ENCODE measurements at places on chromosomes 4 and X.

GRCh38 chr4:75545526-75545925 lies 10.3 kb upstream of the ODAPH start:
- no peak for DNase-seq

DNA sequence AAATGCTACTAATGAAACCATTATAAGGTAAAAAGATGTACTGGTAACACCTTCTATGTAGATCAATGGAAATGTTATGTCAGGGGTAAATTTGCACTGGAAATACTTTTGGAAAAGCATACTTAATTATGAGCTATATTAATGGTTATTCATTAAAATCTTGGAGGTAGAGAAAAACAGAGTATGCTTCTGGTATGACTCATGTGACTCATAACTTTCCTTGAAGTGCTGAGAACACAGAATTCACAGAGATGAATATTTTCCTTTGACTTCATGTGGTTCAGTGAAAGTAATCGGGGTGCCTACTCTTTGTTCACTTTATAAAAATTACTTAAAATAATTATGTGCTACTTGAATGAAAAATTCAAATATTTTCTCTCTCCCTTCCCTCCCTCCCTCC lies 254.2 kb downstream of the KCTD8 start:
- DNase-seq = no peak

DNA sequence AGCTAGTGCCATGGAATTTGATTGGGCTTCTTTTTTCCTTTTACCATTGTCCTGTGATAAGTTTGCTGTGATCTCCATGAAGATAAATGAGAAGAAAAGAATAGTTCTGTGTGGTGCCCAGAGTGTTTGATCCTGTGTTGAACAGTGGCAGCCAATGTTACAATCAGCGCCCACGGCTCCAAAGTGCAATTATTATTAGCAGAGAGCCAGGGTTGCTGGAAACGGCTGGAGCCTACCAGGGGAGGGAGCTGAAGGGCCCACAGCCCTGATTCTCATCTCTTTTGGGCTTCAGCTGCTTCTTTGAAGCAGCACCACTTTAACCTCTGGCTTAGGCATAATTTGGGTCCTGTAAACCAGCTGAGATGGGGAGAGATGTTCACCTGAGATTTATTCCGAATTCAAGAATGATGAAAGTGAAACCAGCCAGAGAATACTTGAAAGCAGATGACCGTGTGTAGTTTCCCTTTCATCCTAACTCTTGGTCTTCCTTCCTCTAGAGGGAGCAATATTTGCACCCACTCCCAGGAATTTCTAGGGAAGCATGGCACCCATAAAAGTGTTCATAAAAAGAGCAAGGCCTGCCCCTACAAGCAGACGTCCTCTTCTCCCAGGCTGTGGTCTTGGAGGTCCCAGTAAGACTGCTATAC lies 298.3 kb downstream of the EVC2 start:
- DNase-seq = no peak

DNA sequence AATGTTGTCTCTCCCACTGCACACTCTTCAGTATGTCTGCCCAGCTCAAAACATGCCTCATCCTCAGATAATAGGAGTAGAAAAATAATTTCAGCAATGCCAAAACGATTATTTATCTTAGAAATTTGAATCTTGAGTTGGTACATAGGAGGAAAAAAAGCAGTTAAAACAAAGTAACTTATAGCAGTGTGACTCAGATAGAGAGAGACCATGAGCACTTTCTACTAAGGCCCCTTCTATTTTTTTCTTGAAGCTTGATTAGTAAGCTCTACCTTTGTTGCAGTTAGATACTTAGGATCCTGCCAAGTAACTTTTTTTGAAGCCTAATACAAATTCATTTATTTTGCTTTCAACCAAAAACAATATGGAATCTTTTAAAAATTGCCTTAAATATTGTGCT lies 212.3 kb downstream of the MAD2L1 start:
- DNase-seq = no peak

- DNase-seq = no peak
These were observed 9.2 kb upstream of the RNF150 start for GRCh38 chr4:141142423-141142822.

DNA sequence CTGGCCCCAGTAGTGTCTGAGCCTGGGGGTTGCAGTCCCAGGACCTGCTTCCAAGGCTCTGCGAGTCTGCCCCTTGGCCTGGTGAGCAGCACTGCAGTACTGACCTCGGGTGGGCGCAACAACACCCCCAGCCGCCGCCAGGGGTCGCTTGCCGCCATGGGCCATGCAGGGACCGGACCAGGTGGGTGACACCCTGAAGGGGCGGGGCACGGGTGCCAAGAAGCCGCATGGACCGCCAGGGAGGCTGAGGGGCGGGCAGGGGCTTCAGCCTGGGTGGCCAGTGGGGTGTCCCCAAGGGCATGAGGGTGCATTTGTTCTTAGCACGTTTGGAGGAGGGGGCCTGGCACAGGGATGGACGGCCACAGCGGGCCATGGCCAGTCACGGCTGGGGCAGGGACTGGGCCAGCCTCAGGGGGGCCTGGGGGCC lies 25.0 kb downstream of the TACC3 start:
- DNase-seq = peak; percentile 89

GRCh38 chr4:62797221-62797620 lies 1597.1 kb downstream of the ADGRL3 start:
- DNase-seq = no peak

- peak; percentile 24 for DNase-seq
These were observed 29.8 kb downstream of the ACOX3 start for GRCh38 chr4:8410641-8411271.

GRCh38 chr4:24727390-24728224 lies 67.8 kb upstream of the SOD3 start:
- DNase-seq = no peak

GRCh38 chr4:87688316-87688715 lies 38.2 kb downstream of the DMP1 start:
- no peak for DNase-seq

GRCh38 chr4:146508229-146508939 lies 13.4 kb downstream of the SLC10A7 start:
- no peak for DNase-seq

GRCh38 chrX:79266702-79267101 lies 100.4 kb downstream of the ITM2A start:
- no peak for DNase-seq

DNA sequence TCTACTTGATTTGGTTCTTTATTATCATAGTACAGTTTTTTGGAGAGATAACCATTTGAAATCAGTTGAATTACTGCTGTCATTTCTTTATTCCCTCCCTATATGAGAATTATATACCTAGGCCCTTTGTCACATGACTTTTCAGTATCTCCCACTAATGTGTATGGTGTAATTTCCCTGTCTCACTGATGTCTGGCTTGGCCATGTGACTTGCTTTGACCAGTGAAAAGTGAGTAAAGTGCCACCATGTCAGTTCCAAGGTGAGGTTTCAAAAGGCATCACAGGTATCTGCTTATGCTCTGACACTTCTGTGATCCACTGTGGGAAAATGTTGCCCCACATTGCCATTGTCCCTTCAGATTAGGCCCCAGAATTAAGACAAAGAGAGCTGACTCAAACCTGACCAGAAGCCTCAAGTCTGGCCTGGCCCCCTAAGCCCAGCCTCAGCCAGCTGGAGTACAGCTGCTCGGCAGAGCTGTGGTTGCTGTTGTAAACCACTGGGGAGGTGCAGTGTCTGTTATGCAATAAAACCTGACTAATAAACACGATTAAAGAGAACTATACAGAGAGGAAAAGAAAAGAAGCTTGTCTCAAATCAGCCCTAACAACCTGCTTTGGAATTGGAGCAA lies 27.5 kb downstream of the SETD7 start:
- no peak for DNase-seq

GRCh38 chr4:115763051-115763450 lies 649.6 kb upstream of the NDST4 start:
- DNase-seq = no peak

DNA sequence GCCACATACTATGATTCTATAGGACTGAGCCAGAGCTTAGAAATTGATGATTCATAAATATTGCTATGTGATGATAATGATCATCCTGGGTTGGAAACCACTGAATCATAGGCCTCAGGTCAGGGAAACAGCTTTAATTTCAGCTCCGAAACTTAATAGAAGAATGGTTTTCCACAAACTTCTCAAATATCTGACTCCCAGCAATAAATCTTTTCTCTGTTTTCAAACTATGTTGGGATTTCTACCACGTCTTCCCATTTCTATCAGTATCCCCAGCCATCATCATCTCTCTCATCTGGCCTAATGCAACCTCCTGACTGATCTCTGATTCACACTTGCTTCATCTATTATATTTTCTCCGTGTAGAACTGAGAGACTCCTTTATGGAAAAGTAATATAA lies 521.8 kb upstream of the AGA start:
- DNase-seq = no peak

DNA sequence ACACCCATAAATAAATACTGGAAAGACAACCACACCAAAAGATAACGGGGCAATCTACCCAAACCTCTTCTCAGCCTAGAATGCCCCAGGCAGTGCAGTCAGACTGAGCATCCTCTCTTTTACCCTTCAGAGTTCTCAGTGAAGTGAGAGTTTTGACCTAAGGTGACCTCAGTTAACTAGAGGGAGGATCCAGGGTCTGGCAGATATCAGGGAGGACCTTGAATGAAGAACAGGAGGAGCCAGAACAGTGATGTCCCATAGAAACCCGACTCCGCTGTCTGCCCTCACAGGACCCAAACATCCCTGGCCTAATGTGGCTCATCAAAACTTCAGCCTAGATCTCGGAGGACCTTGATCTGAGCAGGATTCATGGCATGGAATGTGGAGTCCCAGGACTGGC lies at the start of gene MAGEB3:
TSS of gene MAGEB3 (plus strand) at position 263 of the 400 bp plus-strand sequence. CDS start 5,268 bp downstream, outside the sequence.
- no peak for DNase-seq

GRCh38 chr4:110159541-110159940 lies 38.9 kb downstream of the ELOVL6 start:
- no peak for DNase-seq

- no peak for DNase-seq
These were observed 86.0 kb downstream of the LRP2BP start for GRCh38 chr4:185309770-185310169.

DNA sequence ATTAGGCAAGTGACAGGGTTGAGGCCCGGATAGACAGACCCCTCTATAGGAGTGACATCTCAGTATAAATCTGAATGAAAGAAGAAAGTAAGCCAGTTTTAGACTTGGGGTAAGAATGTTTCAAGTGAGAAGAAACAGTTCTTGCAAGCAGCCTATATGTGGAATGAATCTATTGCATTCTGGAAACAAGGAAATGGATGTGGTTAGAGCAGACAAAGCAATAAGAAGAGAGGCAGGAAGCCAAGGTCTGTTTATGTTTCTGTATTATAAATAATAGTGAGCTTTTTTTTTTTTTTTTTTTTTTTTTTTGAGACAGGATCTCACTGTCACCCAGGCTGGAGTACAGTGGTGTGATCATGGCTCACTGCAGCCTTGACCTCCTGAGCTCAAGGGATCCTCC lies 255.8 kb downstream of the UNC5C start:
- no peak for DNase-seq

DNA sequence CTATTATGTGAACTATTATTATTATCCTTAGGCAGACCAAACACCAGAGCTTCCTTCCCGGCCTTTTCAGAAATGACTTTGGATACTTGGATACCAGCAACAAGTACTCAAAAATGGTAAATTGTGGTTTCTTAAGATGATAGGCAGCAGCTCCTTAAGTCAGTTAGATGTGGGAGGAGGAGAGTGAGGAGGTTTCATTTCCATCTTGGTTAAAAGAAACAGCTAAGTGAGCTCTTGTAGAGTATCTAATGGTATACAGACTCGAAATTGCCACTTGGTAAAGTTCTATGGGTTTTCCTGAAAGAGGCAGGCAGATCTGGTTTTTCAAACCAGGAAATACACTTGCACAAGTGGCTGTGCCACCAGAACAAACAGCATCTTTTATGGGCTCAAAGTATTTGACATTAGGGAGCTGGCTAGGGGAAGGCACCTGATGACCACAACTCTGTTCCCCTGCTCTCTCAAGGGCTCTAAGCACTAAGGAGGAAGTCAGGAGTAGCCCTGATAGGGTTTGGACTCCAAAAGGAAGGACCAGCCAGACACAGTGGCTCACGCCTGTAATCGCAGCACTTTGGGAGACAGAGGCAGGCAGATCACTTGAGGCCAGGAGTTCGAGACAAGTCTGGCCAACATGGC lies 130.9 kb downstream of the TMEM164 start:
- DNase-seq = no peak

DNA sequence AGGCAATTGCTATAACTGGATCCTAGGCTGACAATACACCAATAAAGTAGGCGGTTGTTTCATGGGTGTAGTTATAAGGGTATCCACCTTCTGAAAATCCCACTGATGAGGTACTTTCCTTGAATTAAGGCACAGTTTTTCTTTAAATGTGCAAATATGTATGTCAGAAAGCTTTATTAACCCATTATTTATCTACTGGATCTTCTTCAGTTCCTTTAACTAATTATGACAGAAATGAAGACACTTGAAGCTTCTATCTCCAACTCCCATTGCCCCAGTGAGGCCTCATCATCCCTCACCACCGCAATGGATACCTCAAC lies 159.6 kb upstream of the KLF3 start:
- no peak for DNase-seq

- DNase-seq = no peak
These were observed 12.4 kb upstream of the ARHGAP6 start for GRCh38 chrX:11678158-11678557.

GRCh38 chr4:55169352-55169961 lies 44.1 kb upstream of the KDR start:
- no peak for DNase-seq

GRCh38 chr4:55736605-55737183 lies 82.9 kb upstream of the EXOC1L start:
- no peak for DNase-seq

- no peak for DNase-seq
These were observed 950.9 kb upstream of the NDST4 start for GRCh38 chr4:116064331-116064730.

DNA sequence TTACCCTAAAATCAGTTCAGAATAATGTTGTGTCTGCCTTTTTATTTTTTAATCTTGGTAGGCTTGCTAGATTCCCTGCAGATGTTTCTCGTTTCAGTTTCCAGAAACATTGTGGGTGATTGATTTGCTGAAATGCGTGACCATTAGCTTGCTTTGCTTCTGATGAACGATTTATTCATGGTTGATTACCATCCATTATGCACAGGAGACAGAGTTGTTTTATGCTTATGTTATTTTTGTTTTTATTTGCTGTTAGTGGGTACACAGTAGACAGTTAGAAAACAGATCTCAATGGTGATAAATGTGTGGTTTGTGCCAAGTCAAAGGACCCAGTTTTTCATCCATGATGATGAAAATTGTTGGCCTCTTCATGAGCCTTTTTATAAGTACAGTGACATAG lies 455.6 kb upstream of the BOD1L1 start:
- DNase-seq = no peak

GRCh38 chr4:138889216-138889615 lies 126.4 kb upstream of the NOCT start:
- no peak for DNase-seq

Measured in stimulated activated CD4-positive, alpha-beta T cell treated with anti-CD3 and anti-CD28 coated beads, Interleukin-15, amount 100 ng/mL, for 24 hours (primary cell).